Suprapubic skin (tissue), 4 donors: ENCODE measurements at places on chromosomes 11 and 22.

DNA sequence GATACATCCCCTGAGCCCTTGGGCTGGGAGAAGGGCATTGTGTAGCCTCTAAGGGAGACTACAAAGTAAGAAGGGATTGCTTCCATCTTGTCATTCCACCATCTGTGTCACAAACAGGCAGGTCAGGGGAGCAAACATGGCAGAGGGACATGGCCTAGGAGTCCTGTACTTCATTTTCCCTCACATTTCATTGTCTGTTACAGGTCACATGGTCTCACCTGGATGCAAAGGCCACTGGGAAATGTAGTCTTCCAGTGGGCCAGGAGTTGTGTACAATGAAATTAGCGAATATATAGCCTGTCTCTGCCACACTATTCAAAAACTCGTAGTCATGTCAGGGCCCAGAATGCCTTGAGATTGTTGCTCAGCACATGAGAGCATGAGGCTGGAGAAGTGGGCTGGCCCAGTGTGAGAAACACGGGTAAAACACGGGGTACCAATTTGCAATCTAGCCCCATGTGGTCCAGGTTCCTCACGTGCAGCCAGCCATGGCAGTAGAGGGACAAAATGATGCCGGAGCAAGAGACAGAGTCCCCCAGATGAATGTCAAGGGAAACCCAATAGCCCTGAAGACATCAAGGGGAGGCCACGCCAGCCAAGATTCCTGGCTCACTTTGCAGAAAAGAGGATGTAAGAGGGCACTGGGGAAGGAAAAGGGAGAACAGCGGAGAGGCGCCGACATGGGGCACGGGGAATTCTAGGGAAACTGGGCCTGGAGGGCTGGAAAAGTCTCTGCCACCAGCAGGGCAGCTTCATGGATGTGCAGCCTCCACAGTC is 47.7 kb upstream of the EMID1 start:
- DNase-seq: no peak

DNA sequence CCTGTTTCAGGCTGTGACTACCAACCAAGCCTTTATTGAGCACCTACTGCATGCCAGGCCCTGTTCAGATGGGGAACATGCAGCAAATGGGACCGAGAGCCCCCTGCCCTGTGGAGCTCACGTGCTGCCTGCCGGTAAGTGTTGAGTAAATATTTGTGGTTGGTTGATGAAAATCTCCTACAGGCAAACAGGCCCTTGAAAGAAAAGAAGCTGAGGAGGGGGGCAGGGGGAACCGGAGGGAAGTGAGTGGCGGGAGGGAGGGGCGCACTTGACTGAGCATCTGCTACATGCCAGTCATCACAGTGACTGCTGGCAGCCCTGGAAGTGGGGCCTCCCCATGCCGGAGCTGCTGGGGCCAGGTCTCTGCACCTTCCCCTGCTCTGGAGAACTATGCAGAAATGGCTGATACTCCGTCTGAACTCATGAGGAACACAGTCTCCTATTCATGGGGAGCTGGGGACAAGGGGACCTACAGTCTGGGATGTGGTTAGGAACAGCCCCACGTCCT is 34.2 kb downstream of the MACROD1 start:
- no peak for DNase-seq

GRCh38 chr22:40237241-40237640 is 59.5 kb downstream of the TNRC6B start:
- no peak for DNase-seq

DNA sequence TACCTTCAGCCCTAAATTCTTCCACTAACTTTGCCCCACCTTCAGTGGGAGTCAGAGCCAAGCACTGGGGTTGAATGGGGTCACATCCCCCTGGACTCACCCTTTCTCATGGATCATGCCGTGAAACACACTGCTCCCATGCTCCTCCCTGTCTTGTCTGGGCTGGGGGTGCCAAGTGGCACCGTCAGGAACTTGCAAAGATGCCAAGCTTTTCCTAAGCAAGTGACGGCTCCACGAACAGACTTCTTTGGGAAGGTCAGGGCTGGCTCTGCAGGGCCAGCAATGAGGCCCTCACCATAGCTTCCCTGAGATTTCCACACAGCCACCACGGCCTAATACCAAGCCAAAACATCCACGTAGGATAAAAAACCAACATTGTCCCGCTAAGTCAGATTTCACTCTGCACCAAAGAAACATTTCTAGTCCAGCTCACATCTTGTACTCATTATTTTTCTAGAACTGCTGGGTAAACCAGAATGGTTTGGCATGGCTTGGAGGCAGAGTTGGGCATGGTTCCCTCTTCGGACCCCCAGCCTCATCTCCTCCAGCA is 76.5 kb downstream of the NAT10 start:
- no peak for DNase-seq

DNA sequence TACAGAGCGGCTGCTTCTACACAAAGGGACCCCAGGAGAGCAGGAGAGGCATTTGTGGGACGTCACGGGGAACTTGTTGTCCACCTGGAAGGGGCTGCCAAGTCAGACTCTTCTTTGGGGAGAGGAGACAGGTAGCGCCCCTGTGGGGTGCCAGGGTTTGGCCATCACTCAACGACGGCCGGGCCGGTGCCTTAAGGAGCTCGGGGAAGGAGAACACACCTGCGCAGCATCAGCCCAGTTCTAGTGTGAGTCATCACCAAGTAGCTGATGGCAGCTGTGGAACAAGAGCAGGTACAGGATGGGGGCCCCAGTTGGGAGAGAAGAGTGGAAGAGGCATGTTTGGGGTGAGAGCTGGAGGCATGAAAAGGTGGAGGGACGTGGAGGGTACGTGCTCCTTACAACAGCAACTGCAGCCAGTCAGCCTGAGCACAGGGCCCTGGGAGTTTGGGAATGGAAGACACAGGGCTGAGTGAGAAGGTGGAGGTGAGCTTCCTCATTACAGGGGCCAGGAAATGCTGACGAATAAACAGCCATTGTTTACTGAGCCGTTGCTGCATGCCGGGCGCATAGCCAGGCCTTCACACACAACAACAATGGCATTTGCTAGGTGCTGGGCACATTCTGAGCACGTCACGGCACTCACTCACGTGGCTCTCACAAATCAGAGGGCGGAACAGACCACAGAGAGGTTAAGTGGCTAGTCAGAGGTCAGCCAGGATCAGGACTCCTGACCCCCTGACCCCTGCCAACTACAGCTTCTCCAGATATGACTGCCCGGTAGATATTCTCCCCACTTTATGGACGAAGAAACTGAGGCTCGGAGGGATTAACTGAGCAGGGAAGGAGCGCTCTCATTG is 29.1 kb upstream of the TP53I11 start:
- DNase-seq: no peak

DNA sequence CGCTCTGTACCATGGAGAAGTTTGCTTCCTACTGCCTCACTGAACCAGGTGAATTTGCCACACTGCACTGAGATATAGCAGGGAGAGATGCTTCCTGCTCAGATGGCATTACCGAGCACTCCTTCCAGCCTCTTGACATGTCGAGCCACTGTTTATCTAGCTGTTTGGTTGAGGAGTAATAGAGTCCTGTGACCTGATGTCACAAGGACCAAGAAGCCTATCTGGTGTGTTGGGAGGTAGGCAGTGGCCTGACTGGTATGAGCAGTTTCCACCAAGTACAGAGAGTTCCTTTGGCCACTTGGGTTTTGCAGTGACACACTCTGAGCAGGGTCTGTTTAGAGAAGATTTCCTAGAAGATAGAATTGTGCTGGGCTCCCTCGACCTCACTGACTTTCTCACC is 5.2 kb downstream of the ACAD8 start:
- no peak for DNase-seq

DNA sequence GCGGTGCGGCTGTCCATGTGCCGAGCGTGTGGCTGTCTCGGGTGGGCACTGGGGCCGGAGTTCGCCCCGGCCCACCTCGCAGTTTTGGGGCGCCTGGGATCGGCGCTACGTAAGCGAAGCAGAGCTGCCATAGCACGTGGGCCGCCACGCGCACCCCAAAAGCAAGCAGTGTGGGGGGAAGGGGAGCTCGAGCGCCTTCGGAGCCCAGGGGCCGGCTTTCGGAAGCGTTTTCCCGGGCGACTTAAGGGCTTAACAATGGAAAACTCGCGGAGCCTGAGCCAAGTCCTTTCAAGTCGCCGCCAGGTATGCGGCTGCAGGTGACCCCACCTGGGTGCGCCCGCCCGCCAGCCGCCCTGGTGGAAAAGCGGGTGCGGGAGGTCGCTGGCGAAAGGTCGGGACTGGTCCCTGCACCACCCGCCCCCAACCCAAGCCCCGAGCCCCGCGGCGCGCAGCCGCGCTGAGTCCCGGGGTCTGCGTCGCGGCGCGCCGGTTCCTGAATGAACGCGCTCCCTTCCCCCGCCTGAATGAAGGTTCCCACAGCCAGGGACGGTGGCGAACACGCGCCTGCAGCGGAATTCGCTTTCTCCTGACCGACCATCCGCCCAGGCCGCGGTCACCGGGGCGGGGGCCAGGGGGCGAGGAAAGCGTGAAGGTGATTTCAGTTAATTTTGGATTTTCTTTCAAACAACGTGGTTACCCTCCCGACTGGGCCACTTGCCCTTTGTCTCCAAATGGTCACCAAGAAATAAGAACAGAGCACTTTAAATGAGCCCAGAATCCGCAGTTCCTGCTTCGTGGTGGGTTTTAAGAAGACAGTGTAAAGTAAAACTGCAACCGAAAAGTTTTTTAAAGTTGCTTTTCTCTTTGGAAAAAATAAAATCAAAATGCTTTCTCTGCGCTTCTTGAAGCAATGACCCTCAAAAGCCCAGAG is 2.8 kb upstream of the CCND1 start:
- DNase-seq: no peak

GRCh38 chr11:115985896-115986295 is 481.7 kb upstream of the CADM1 start:
- no peak for DNase-seq

DNA sequence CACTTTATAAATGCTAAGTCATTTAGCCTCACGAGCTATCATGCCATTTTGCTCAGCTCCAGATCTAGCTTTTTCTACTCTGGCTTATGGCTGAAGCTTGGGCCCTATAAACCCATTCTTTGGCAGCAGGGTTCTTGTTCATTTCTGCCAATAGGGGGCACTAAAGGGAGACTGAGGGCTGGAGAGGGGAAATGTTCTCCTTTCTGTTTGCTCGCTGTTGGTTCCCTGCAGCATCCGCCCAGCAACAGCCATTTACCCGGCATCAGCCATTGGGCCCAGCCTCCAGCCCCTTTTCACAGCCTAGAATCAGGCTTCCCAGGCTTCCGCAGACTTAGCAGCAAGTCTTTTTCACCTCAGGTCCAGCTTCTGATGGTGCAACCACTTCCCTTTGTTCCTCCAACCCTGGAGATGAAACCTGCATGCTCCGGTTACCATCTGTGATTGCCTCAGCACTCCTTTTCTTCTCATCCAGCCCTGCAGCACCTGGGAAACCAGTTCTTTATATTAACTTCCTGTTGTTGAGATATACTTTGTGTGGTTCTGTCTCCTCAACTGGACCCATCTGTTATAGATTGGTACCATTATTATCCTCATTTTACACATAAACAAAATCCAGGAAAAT is 4.2 kb upstream of the ME3 start:
- DNase-seq: no peak
